Stimulated activated CD4-positive, alpha-beta T cell treated with anti-CD3 and anti-CD28 coated beads, Interleukin-15, amount 100 ng/mL, for 1 hour (primary cell): ENCODE measurements at places on chromosomes 13 and 19.

DNA sequence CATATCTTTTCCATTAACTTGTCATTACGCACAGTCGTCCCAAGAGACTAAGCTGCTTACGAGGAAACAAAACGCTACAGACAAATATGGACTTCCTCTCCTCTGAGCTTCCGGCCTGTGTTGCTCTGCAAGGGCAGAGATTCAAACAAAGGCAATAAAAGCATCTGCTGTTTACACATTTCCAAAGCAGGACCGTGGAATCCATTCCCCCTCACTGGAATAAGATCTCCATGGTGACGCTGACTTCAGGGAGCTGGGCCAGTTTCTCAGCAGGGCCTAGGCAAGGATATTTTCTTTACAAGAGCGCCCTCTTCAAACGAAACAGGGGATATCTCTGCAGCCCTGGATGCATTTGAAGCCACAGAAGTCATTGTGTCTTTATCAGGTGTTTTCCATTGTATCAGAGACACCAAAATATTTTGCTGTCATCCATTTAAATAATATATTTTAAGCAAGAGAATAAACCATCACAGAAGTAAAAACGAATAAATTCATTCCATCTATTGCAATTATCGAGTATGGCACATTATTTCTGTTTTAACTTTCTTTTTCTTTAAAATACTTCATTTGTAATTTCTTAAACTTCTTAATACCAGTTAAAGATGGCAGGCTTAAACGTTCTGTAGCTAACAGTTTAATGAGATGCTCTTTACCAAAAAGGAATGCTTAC is 177.5 kb downstream of the DCLK1 start:
- DNase-seq = no peak

GRCh38 chr13:113183450-113184129 is 24.9 kb downstream of the PCID2 start:
- no peak for DNase-seq

DNA sequence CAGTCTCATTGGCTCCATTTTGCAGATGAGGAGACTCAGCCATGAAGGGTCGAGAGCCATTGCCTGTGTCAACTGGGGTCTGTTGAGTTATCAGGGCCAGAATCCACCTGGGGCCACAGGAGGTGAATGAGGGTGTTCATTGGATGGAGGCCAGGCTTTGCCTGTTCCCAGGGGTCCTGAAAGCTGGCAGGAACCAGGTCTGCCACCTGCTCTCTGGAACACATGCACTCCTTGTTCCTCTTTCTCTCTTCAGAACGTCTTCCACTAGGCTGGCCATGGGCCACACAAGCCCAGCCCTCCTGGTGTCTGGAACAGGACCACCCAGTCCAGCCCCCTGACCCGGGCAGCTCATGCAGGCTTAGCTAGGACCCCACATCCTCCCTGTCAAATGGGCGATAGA is 21.1 kb downstream of the PPP1R37 start:
- DNase-seq = no peak

DNA sequence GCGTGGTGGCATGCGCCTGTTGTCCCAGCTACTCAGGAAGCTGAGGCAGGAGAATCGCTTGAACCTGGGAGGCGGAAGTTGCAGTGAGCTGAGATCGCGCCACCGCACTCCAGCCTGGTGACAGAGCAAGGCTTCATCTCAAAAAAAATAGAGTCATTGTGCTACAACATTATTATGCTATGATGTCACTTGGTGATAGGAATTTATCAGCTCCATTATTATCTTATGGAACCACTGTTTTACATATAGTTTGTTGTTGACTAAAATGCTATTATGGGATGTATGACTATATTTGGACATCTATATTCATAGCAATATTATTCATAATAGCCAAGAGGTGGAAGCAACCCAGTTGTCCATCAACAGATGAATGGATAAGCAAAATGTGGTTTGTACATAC is 26.4 kb upstream of the SLC7A1 start:
- no peak for DNase-seq

GRCh38 chr13:99432609-99433542 is 68.4 kb upstream of the TM9SF2 start:
- DNase-seq = peak; percentile 71

- DNase-seq = no peak
Observed at GRCh38 chr13:82294226-82294625, 1588.0 kb downstream of the SLITRK1 start.

DNA sequence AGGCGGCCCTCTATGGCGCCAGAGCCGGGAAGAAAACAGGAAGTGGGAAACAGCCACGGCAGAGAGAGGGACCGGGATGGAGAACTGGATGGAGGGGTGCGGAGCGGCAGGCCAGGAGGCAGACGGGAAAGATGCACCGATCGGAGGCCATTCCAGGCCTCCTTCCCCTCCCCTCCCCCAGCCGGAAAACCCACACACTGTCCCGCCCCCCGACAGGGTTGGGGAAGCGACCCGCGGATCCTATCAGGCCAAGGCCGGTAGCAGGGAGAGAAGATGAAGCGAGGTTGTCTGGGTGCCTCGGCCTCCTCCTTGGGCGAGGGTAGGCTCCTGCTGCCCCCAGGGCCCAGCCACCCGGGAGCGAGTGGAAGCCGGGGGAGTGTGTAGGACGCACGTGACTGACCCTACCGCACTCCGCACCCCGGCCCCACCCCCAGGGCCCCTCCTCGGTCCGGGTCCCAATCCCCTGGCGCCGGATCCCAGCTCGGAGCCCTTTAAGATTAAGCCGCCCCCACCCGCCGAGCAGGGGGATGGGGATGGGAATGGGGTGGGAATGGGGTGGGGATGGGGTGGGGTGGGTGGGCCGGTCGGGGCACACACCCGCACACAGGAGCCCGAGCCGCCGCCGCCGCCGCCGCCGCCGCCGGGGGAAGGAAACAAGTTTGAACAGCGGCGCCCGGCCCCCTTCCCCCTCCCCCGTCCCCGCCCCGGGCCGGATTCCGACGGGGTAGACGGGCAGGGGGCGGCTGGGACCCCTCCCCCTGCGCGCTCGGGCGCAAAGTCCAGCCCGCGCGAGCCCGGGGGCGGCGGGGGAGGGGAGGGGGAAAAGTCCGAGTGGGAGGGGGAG is 1.5 kb downstream of the ERF start:
- peak; percentile 39 for DNase-seq

DNA sequence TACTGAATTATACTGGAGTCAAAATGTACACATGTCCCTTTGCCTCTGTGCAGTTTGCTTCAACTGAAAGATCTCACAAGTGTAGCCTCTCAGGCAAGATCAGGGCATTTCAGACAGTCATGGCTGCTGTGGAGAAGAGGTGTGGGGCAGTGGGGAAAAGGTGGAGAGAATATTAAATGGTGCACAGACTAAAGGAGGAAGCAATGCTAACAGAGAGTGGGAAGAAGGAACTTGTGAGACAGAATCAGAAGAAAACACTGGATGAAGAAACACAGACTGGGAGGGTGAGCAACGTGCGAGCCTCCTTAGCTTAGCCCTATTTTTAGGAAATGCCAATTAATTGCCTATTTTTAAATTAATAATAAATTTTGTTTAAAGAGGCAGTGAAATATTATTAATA is 49.6 kb upstream of the RAP2A start:
- no peak for DNase-seq

GRCh38 chr13:79541426-79542049 is 60.6 kb downstream of the NDFIP2 start:
- DNase-seq = no peak

DNA sequence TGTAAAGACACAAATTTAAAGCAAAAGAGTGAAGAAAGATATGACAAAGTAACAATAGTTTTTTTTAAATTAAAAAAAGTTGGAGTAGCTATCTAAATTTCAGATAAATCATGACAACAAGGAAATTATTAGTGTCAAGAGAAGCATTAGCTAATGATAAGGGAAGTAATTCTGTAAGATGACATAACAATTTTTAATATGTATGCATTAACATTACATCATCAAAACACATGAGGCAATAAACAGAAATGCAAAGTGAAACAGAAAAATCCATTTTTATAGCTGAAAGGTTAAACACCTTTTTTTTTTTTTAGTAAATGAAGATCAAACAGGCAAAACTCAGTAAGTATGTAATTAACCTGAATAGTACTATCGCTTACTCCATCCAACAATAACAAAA is 804.9 kb upstream of the PRR20A start:
- no peak for DNase-seq

DNA sequence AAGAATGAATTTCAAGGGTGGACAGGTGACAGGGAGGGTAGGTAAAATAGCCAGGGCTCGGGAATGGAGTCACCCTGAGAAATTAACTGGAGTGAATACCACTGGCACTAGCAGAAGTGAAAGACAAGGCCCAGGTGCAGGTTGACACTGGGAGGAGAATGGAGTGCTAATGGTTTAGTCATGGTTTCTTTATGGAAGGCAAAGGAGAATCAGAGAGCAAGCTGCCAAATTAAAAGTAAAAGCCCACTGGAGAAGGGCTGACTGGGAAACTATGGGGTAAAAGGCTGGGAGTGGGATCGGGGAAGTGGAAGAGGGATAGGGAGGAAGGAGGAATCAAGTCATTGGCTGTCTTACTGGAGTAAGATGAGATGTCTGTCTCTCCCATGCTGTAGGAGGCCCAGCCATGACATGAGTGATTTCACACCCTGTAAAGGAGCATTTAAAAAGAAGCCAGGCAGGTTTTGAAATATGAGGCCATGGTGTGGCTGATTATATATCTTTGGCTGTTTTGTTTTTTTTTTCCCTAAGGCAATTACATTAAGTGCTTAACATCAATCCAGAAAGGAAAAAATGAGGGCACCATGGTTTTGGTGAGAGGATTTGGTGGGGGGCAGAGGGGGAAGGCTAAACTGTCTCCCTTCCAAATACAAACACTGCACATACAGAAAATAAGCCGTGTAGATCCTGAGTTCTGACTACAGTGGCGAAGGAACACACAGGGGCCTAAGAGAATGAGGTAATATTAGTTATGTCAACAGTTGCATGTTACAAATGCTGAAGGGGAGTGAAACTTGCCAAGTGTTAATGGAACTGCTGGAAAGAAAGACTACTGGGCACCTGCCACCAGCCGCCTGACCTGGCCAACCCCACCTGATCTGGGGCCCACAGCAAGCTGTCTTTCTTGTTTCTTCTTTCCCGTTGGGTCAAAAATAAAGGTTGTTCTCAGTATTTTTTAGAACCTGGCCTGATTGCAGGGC is 183.5 kb upstream of the TSC22D1 start:
- DNase-seq = no peak

DNA sequence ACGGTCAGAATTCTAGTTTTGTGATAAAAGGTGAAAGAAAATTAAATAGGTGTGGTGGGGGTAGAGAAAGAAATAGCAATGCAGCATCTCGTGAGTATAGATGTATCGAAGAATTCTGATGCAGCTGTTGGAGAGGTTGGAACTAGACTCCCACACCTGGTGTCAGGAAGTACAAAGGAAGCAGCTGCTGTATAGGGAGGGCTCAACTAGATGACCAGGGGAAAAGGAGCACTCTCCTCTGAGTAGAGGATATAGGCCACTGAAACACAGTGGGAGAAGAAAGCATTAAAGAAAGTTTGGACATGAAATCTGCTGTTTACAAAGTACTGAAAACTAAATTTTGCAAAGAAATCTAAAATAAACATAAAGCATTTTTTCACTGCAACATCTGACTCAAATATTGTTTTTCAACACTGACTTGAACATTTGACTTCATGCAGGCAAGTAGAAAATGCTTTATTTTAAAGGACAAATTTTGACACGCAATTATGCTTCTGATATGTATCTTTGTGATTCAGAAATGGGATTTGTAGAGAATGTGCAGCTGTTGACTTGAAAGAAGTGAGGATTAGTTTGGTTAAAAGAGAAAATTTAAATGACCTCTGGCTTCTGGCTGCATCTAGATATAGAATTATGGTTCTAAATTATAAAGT is 82.2 kb downstream of the MIPEP start:
- DNase-seq = no peak

- no peak for DNase-seq
Observed at GRCh38 chr13:40319699-40320579, 346.5 kb downstream of the FOXO1 start.

DNA sequence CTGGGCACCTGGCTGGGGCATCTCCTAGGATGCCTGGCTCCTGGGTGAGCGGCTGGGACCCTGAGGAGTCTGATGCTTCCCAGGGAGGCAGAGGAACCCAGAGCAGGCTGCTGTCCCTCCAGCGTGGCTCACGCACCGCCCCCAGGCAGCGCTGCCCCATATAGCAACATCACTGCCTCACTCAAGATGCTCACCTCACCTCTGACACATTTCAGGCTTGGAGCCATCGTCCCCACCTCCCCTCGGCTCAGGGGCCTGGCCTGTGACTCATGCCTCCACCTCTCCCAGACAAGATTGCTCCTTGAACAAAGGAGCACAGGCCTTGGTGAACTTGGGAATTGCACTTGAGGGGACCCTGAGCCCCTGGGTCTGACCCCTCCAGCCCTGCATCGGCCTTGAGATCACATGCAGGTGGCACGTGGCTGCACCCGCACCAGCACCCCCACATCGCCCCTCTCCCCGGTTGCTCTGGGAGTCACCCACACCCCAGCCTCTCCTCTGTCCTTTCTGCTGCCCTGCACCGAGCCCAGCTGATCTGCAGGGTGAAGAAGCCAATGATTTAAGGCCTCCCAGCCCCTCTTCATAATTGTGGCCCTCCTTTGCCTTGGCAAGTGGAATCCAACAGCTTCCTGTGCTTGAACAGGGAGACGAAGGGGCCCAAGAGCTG is 11.2 kb downstream of the CEBPA start:
- no peak for DNase-seq

DNA sequence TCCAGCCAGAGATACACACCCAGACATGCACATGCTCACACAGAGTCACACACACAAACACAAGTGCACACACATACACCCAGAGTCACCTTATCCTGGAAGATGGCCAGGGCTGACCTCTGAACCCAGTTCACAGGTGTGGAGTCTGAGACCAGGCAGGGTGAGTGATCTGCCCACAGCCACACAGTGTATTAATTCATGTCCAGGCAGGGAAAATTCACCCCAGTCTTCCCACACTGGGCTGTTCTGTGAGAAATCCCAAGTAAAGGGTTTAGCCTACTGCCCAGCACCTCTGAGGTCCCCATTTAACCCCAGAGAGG is 2.0 kb downstream of the POU2F2 start:
- DNase-seq = no peak

GRCh38 chr13:46278474-46278873 is 66.7 kb downstream of the LRRC63 start:
- no peak for DNase-seq

DNA sequence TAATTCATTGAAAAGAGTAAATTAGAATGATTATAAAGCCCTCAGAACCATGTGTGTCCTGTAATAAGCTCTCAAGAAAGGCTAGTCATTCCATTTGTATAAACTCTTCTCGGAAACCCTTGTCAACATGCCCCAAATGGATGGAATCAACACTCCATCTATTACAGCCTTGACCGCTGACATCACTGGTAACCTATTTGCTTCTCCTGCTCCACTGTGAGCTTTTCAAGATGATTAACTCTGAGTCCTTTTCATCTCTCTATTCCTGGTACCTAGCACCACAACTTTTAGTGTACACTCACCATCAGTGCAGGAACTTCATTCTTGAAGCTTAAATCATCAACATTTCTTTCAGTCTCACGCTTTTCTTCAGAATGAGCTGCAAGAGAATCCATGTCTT is 612.0 kb downstream of the DCT start:
- no peak for DNase-seq
